Breast epithelium (tissue), 4 donors: ENCODE measurements at places on chromosomes 2 and 18. TPM values are rescaled to one million over a fixed set of nuclear protein-coding genes. Genes with fewer than 3 reads are reported as not detected.

GRCh38 chr18:7065736-7066135 is 51.9 kb downstream of the LAMA1 start:
- no peak for DNase-seq

DNA sequence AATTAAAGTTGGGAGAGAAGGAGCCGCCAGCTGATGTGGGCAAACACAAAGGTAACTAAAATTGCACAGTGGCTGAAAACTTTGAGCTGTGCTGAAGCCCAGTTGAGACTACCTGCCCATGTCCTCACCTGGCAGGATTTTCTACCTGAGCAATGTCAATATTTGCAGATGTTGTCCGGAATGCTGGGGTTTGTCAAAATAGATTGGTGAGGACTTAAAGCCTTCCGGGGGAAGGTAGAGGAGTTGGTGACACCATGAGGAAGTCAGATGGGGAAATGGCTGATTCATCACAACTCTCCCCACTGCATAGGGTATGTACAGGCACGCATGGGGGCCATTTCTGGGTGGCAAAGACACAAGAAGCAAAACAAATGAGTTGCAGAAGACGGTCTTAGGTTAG is 114.9 kb downstream of the ALK start:
- DNase-seq = no peak

DNA sequence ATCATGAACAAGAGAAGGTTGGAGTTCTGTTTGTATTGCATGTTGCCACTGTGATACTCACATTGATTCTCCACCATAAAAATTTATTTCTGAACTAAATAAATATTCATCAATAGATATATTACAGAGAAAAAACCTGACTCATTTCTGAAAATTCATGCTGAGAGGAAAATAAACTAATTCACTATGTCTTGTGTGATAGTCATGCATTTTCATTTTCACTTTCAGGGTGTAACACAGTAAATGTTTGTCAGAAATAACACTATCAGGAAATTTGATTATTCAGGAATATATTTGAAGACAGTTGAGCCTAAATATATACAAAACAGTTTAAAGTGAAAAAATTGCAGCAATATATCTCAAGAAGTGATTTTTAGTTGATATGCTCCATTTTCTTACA is 335.2 kb downstream of the KCNJ3 start:
- DNase-seq = no peak

DNA sequence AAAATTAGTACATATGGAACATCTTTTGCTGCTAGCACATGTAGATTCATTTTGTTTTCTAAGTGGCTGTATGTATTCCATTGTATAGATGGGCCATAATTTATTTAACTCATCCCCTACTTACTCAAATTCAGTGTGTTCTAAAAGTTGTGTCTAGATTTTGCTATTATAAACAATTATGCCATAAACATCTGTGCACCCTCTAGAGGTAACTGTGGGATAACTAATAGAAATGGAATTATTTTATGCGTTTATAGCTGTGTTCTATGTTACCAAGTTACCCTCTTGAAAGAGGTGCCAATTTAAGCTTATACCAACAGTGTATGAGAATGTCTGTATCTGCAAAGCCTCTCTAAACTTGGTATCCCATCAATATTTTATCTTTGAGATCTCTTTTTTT is 100.4 kb downstream of the MMADHC start:
- no peak for DNase-seq

DNA sequence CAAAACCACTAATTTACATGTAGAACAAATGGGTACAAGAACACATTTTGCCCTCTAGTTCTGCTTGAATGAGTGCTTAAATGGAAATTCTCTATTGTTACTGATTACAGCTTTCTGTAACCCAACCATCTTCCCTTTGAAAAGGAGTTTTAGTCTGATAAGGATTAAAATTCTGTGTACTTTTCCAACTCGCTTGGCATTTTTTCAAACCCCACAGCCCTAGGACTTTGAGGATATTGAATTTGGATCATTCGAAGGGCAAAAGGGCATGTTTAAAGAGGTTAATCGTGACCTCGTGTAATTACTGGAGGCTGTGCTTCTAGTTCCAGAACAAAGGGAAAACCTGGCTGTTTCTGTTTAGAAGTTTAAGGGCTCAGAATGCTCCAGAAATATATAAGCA is 432.3 kb downstream of the PID1 start:
- DNase-seq = no peak

- no peak for DNase-seq
Measured at GRCh38 chr2:1041012-1041805, 90.6 kb downstream of the SNTG2 start.

DNA sequence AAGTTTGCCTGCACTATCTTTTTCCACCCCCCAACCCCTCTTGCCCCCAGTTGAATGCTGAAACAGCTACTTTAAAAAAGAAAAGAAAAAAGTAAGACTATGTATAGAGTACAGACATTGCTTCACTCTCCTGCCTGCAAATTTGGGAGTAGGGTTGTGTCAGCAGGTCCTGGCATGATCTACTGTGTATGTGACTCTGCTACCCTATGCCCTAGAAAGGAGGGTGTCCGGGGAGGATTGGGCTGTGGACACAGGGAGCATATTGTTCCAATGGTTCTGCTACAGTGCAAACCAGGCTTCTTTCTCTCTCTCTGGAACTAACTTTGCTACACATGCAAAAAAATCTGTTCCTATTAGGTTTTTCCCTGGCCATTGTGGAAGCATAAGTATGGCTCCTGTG is 9.9 kb upstream of the ZEB2 start:
- DNase-seq = no peak

GRCh38 chr2:142533177-142533576 is 344.3 kb upstream of the KYNU start:
- no peak for DNase-seq

DNA sequence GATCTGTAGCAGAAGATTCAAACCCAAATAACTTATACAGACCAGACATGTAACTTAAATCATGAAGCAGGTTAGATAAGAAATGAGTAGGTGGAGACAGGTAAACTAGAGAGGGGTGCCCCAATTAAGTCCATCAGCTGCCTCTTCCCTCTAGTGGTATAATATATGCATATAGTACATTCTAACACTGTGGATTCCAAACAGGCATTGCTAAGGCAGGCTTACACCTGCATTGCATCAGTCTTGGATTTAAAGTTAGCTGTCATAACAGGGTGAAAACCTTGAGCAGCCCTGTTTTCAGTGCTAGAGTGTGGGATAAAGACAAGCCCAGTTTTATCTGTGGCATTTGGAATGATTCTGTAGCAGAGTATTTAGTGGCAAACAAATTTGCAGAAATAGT is 63.4 kb downstream of the NYAP2 start:
- no peak for DNase-seq

- DNase-seq = no peak
Measured at GRCh38 chr2:23789012-23789411, 137.9 kb downstream of the ATAD2B start.

GRCh38 chr2:28390241-28390745 is 2.4 kb upstream of the FOSL2 start:
- DNase-seq = peak; percentile 95

- no peak for DNase-seq
Measured at GRCh38 chr2:29159125-29159524, 43.9 kb downstream of the CLIP4 start.

- DNase-seq = no peak
Measured at GRCh38 chr2:219430633-219431615, 3.7 kb upstream of the SPEG start.

DNA sequence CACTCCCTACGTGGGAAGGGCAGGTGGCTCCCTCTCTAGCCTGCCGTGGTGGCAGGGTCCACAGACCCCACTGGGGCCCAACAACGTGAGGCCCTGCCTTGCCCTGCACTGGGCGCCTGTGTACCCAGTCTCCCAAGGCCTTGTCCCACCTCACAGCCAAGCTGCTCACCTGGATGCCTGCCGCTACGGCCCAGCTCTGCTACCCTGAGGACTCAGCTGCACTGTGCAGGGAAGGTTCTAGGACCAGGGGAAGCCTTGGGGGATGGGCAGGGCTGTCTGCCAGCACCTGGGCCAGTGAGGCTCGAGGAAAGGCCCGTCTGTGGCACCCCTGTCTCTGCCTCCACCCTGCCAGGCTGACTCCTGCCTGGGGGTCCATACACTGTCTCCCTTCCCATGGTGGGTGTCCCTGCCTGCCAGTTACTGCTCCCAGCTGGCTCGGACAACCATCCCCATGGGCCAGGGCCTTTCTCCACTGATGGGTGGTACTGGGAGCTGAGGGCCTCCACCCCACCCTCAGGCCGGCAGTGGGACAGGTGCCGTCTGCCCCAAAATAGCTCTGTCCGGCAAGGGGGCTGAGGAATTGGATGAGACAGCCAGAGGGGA is 33.2 kb downstream of the HS6ST1 start:
- DNase-seq = no peak

DNA sequence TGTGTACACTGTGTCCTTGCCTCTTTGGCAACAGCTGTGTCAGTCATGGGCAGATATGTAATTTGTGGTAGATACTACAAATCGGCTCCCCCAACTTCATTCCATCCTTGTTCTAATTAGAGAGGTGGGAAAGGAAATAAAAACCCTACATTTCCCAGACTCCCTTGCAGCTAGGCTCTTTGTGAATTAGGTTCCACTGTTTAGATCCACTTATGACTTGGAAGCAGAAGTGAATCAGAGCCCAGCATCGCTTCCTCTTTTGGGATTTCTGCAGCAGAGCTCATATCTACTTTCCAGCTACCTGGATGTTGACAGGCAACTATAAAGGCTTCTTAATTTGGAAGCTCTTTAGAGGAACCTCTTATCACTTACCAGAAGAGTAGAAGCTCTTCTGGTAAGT is 34.1 kb upstream of the NARS1 start:
- DNase-seq = no peak

DNA sequence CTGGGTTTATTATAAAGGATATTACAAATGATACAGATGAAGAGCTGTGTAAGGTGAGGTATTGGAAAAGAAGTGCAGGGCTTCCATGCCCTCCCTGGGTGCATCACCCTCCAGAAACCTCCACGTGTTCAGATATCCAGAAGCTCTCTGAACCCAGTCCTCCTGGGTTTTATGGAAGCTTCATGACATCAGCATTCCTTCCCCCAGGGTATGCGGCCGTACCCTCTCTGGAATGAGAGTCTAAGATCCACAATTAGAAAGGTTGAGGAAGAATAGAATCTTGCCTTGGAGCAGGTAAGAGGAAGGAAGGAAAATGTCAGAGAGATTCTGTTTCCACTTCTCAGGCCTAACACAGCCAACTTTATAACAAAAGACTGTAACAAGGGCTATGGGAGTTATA is 208.2 kb upstream of the DCC start:
- no peak for DNase-seq

DNA sequence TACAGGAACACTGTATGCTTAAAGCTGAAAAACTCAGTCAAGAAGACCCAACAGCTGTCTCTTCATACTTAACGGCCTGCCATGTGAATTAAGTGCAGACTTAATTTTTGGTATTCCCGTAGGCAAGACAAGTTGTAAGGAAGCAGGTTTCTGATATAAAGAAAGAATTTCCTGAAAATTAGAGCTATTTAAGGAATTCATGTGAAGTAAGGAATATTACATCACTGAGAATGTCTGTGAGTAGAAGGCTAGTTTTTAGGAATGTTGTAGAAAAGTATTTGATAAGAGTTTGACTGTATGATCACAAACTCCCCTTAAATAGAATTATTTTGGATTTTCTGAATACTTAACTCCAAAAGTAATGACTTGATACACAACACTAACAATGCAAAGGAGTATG is 51.0 kb downstream of the WDR33 start:
- DNase-seq = no peak

- no peak for DNase-seq
Measured at GRCh38 chr2:127562936-127563335, 27.5 kb downstream of the MYO7B start.

- no peak for DNase-seq
Measured at GRCh38 chr2:51995293-51995692, 963.4 kb upstream of the NRXN1 start.

DNA sequence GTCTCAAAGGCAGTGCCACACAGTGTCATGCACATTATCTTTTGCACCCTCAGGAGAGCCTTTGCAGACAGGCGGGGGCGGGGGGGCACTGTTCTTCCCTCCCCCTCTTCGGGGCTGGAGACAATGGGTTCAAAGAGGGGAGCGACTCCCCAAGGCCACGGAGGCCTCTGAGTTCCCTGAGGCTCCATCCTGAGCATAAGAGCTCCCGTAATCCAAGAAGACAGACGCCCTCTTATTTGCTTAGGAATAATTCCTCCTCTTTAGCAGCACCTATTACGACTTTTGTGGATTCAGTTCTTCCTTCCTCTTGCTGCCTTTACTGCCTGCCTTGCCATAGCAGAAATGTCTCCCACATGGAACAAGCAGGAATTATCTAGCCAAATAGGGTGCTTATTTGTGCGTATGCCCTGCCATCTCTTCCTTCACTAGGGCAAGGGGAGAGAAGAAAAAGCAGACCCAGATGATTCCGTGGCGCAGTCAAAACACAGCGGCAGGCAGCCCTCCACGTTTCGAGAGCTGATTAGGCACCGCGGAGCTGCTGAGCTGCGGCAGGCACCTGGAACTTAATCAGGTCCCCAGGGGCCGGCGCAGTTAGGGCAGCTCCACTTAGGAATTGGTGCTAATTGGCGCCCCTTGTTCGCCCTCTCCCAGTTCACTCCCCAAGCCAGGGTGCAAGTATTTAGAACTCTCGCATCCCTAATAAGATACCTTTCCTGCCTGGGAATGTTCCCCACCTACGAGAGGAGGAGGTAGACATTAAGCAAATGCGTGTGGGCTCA is 233.4 kb upstream of the MYT1L start:
- no peak for DNase-seq

DNA sequence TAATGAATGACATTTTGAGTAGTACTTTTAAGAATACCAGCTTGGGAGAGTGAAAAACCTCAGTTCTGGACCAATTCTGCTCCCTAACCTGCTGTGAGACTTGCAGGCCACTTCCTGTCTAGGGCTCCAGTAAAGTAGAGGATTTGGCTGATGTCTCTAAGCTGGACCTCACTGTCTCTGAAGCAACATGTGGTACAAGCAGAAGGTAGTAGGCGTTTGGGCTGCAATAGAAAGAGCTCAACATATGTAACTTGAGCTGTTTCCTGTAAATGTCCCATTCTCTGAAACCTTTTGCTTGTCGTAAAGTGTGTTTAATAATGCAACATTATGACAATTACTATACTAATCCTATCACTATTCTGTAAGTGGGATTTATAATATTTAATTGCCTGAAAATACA is 213.1 kb downstream of the MYO3B start:
- no peak for DNase-seq

DNA sequence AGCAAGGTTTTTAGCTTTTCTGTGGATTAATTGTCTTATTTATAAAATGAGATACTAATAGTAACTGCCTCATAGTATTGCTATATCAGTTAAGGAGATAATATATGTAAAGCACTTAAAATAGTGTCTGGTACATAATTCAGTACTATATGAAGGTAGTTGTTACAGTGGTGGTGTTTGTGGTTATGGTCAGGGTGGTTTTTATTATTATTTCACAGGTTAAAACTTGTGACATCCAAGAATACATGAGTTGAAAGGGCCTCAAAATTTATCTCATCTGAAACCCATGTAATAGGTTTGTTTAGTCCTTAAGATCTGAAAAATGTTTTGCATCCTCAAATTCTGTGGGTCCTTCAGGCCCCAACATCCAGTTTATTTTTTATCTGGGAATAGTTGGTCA is 369.5 kb upstream of the LRATD1 start:
- no peak for DNase-seq

PDE1A gene
- 4.3 TPM for total RNA-seq

MOCOS gene
- total RNA-seq = 9.1 TPM

ORC4 gene
- 36.5 TPM for total RNA-seq

CCDC148 gene
- total RNA-seq = 4.6 TPM

DPYSL5 gene
- not detected for total RNA-seq

TXNDC2 gene
- total RNA-seq = not detected

CRYBA2 gene
- not detected for total RNA-seq

EFHD1 gene
- total RNA-seq = 52.8 TPM

QPCT gene
- 12.5 TPM for total RNA-seq

E2F6 gene
- total RNA-seq = 25.0 TPM

EVX2 gene
- total RNA-seq = not detected

MLPH gene
- total RNA-seq = 223 TPM
